ENCODE measurements at places on chromosomes 12 and 14.

- no peak for DNase-seq
Measured at GRCh38 chr12:93140801-93141200, 211.7 kb upstream of the EEA1 start.

GRCh38 chr12:25789541-25789944, 168.9 kb upstream of the RASSF8 start:
- no peak for DNase-seq

DNA sequence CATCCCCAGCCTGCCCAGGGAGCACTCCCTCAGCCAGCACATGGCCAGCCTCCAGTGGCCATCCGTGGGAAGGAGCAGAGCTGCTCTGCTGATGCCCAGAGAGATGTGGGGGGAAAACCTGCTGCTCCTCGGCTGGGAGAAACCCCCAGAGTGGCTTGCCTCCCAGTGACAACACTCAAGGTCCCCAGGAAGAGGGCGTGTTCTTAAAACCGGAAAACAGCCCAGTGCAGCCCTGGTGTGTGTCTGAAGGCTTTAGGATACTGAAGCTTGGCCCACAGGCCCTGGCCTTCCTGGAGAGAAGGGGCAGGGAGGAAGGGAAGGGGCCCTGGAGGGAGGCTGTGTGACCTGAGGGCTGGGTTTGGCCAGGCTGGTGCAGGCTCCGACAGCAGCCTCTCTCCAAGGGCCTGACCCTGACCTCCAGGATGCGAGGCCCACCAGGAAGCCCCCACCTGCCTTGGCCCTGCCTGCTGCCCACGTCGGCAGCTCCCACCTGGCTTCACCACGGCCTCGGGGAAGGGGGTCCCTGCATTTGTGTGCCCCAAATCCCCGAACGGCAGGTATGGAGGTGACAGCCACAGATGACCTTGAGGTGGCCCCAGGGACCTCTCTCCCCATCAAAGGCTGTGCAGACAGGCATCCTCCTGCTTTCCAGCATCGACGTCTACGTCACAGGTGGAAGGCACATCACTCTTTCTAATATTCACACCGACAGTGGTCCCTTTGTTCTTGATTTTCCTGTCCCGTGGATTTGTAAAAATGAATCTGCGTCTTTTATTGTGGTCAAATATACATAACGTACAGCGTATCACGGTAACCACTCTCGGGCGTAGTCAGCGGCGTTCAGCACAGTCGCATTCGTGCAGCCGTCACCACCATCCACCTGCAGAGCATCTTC, 190.0 kb upstream of the C14orf180 start:
- no peak for DNase-seq

DNA sequence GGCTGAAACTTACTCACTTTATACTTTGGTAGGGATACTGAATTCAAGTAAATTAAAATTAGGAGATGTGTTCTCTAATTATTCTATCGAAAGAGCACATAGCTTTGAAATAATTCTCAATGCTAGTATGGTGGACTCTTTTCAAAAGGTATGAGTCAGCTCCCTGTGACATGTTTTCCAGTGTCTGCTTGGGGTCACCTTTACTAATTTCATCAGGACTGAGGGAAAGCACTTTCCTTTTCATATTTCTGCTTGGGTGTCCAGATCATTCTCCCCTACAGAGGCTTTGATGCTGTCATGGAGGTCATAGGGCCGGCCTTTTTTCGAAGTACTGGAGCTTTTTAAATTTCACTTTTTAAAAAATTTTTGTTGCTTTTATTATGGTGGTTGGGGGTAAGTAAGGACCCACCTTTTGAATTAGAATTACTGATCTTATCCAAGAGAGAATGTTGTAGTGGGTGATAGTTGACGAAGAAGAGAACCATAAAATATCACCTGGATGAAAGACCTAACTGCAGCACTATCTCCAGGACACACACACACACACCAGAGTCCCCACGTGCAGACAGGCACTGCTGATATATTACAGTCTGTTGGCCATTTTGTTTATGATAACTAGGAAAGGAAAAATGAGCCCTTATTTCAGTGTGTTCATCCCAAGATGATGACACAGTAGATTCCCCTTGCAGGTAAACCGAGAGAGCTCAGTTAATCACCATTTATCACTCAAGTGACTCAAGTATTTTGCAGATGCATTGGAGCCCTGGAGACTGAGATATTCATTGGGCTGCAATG, 558.6 kb downstream of the DIO2 start:
- DNase-seq = no peak

DNA sequence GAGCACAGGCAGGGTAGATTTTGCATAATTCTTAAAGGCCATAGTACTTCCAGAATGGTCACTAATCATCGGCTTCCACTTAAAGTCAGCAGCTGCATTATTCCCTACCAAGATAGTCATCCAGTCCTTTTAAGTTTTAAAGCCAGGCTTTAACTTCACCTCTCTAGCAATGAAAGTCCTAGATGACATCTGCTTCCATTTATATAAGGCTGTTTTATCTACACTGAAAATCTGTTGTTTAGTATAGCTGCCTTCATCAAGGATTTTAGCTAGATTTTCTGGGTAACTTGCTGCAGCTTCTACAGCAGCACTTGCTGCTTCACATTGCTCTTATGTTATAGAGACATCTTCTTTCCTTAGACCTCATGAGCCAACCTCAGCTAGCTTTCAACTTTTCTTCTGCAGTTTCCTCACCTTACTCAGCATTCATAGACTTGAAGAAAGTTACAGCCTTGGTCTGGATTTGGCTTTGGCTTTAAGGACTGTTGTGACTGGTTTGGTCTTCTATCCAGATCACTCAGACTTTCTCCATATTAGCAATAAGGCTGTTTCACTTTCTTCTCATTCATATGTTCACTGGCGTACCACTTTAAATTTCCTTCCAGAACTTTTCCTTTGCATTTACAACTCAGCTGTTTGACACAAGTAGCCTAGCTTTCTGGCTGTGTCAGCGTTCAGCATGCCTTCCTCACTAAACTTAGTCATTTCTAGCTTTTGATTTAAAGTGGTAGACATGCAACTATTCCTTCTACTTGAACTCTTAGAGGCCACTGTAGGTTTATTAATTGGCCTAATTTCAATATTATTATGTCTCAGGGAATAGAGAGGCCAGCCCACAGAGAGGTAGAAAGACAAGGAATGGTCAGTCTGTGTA, 209.9 kb upstream of the GARIN2 start:
- DNase-seq = no peak

GRCh38 chr14:73426877-73427276, 31.5 kb downstream of the NUMB start:
- DNase-seq = no peak

GRCh38 chr12:93686572-93687356, 9.6 kb downstream of the CRADD start:
- no peak for DNase-seq

- no peak for DNase-seq
Measured at GRCh38 chr14:59293935-59294661, 105.6 kb downstream of the DAAM1 start.

DNA sequence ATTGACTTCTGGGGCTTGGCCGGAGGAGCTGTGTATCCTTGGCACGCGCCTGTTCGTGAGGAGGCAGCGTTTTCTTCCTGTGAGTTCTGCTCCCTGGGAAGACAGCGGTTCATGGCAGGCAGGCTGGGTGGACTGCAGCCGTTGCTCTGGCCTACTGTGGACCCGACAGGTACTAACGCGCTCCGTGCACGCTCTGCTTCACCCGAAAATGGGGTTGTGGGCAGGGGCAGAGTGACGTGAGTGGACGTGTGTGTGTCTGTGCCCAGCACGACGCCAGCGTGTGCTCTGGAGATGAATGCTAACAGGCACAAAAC, 179.1 kb downstream of the KIF26A start:
- DNase-seq = no peak

- peak; percentile 92 for DNase-seq
Measured at GRCh38 chr14:71206766-71207371, 299.6 kb downstream of the PCNX1 start.
